ENCODE measurements at places on chromosomes 6 and 20.

GRCh38 chr6:11754625-11755271, 23.9 kb downstream of the ADTRP start:
- DNase-seq: no peak

- no peak for DNase-seq
Observed at GRCh38 chr6:79057746-79058145, 20.3 kb downstream of the PHIP start.

DNA sequence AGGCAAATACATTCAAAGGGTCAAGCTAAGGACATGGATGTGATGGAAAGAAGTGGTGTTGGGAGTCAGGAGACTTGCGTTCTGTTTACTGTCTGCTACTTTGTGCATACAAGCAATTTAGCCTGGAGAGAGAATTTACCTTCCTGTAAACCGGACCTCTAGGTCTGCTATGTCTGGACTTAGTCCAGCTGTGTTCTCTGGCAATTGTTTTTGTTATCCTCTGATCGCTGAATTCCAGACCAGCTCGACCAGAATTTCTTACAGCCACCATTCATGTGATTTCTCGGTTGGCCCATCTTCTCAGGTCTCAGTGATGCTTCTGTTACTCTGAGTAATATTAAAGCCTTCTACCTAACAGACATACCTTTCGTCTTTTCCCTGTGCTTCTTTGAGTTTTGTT, 75.2 kb downstream of the LRRC1 start:
- DNase-seq: no peak

GRCh38 chr6:94894300-94894699, 683.0 kb upstream of the MANEA start:
- no peak for DNase-seq

DNA sequence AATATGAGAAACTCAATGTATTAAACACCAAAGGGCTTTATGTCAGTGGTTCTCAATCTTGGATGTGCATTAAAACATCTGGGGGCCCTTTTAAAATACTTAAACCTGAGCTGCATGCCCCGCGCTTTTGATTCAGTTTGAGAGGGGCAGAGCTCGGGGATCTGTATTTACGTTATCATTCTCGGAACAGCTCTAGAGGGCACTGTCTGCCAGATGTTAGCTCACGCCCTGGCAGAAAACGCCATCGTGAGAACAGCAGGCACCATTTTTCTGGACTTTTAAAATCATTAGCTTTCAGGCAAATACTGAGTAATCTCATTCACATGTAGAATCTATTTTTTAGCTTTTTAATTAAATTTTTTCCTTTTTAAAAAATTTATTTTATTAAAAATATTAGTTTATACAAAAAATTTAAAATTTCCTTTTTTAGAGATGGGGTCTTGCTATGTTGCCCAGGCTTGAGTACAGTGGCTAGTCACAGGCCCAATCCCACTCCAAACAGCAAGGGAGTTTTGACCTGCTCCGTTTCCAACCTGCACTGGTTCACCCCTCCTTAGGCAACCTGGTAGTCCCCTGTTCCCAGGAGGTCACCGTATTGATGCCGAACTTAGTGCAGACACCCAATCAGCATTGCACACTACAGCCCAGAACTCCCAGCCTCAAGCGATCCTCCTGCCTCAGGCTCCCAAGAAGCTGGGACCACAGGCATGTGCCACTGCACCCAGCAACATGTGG, 30.0 kb upstream of the ZNF133 start:
- no peak for DNase-seq

- DNase-seq: no peak
Observed at GRCh38 chr6:139693735-139694134, 319.3 kb upstream of the CITED2 start.

GRCh38 chr6:90401933-90402830, 105.5 kb upstream of the BACH2 start:
- DNase-seq: peak; percentile 20

DNA sequence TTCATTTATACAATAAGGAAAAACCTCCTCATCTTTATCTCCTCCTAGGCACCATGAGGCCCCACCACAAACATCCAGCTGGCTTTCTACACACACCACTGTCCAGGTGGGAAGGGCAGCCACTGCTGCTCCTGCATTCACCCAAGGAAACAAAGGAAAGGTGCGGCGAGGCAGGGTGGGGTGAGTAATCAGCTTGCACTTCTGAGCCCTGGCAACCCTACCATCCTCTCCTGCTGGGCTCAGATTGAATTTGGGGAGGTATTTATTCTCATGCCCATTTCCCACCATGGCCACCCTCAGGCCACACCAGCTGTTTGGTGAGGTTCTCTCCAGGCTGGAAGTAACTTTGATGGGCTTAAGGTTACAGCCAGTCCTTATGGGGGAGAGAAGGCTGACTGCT, 31.2 kb upstream of the SPDEF start:
- DNase-seq: no peak

GRCh38 chr20:62523473-62524203, 47.8 kb upstream of the GATA5 start:
- no peak for DNase-seq

GRCh38 chr6:125231574-125232343, 70.0 kb downstream of the HDDC2 start:
- DNase-seq: no peak

- DNase-seq: no peak
Observed at GRCh38 chr20:25858495-25859425, 162.1 kb upstream of the ZNF337 start.

GRCh38 chr20:58374906-58375758, 13.9 kb upstream of the VAPB start:
- DNase-seq: no peak
